Hepatocyte (in vitro differentiated cells): ENCODE measurements at places on chromosomes 11 and 22. TPM values are rescaled to one million over a fixed set of nuclear protein-coding genes. Genes with fewer than 3 reads are reported as not detected.

DNA sequence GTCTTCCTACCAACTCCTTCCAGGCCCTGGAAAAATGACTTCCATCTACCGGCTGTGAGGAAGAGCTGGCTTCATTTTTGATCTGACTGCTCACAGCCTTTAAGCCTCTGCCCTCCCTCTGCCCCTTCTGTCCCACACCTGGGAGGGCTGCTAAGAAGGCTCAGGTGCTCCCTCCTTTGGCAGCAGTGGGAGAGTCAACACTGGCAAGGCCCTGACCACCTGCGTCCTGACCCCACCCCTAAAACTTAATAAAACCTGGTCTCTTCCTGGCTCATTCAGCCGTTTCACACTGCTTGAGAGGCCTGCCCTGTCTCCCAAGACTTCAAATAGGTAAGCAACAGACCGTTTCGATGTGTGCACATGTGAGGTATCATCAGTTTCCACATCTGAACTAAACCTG, 52.1 kb upstream of the NFRKB start:
- H3K4me3 ChIP-seq, result no peak overlapping the region
- DNase-seq, result no peak
- no peak overlapping the region for H3K27ac ChIP-seq
- H3K4me1 ChIP-seq, result peaks cover 25% of the 10 kb centered on the region
- no peaks in the 10 kb centered on the region for H3K27me3 ChIP-seq

- peaks cover 13% of the 10 kb centered on the region for H3K4me1 ChIP-seq
- no peaks in the 10 kb centered on the region for H3K27me3 ChIP-seq
- no peak overlapping the region for H3K27ac ChIP-seq
- DNase-seq, result no peak
- H3K36me3 ChIP-seq, result no peaks in the 10 kb centered on the region
- H3K4me3 ChIP-seq, result no peak overlapping the region
These were observed 60.1 kb downstream of the SCN3B start for GRCh38 chr11:123594188-123594901.

- no peaks in the 10 kb centered on the region for H3K27me3 ChIP-seq
- DNase-seq, result peak; percentile 62
- peak overlapping the region; percentile 59 for H3K27ac ChIP-seq
- no peak overlapping the region for H3K4me3 ChIP-seq
These were observed 331.1 kb upstream of the B3GAT1 start for GRCh38 chr11:134742956-134743819.

GRCh38 chr11:64620381-64620971, 29.5 kb downstream of the SLC22A12 start:
- no peak overlapping the region for H3K4me3 ChIP-seq
- peak; percentile 80 for DNase-seq
- no peaks in the 10 kb centered on the region for H3K36me3 ChIP-seq

- no peaks in the 10 kb centered on the region for H3K36me3 ChIP-seq
- DNase-seq, result no peak
- H3K27ac ChIP-seq, result peak overlapping the region; percentile 88
- no peaks in the 10 kb centered on the region for H3K27me3 ChIP-seq
- peaks cover 19% of the 10 kb centered on the region for H3K4me1 ChIP-seq
These were observed 34.0 kb downstream of the KCNQ1OT1 start for GRCh38 chr11:2665526-2666400.

DNA sequence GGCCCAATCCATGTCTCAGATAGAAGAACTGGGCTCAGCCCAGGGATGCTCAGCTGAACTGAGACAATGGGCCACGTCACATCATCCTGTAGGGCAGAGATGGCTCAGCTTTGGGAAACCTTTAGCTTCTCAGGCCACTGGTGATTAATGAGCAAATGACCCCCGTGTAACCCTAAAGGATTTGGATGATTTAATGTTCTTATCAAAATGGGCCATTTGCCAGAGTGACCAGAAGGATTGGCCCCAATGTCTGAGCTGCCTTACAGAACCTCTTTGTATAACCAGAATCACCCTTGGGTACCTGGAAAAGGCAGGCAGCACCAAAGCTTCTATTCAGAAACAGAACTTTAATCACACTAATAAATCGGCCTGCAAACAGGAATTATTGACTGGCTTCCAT, 73.7 kb downstream of the ABTB2 start:
- no peak for DNase-seq
- H3K27ac ChIP-seq, result no peak overlapping the region
- no peak overlapping the region for H3K4me3 ChIP-seq
- H3K36me3 ChIP-seq, result no peaks in the 10 kb centered on the region
- H3K27me3 ChIP-seq, result no peaks in the 10 kb centered on the region

DNA sequence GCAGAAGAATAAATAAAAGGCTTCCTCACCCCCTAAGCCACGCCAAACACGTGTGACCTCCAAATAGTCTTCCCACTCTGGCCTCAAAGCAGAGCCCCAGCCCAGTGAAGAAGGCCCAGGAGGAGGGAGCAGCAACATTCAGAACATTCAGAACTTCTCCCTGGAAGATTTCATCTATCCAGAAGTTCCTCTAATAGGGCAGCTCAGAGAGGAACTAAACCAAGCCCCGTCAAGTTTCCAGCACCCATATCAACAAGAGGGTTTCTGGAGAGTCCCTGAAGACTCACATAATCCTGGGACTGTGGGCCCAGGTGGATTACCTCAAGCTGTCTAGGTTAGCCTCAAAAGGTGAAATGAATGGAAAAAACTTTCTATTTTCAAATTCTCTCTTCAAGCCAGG, 39.4 kb downstream of the PC start:
- no peak overlapping the region for H3K4me3 ChIP-seq
- DNase-seq, result no peak
- H3K36me3 ChIP-seq, result no peaks in the 10 kb centered on the region
- H3K27me3 ChIP-seq, result no peaks in the 10 kb centered on the region
- H3K27ac ChIP-seq, result no peak overlapping the region
- no peaks in the 10 kb centered on the region for H3K4me1 ChIP-seq

DNA sequence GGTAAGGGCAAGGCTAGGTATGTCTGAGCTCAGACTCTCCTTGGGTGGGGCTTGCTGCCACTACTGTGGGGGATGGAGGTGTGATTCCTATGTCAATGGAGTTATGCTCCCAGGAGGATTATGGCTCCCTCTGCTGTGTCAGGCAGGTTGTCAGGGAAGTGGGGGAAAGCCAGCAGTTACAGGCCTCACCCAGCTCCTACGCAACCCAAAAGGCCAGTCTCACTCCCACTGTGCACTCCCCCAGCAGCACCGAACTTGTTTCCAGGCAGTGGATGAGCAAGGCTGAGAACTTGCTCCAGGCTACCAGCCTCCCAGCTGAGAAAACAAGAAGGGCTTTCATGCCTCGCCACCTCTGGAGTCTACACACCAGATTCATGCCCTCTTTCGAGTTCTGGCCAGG, 18.2 kb downstream of the C11orf91 start:
- no peak for DNase-seq
- peaks cover 13% of the 10 kb centered on the region for H3K27me3 ChIP-seq
- no peak overlapping the region for H3K4me3 ChIP-seq
- H3K36me3 ChIP-seq, result no peaks in the 10 kb centered on the region
- no peaks in the 10 kb centered on the region for H3K4me1 ChIP-seq

TMPRSS5 gene
- total RNA-seq, result 0.20 TPM in 1 of 2 replicates, not detected in the other

SYCE3 gene
- not detected in 2 replicates for total RNA-seq

NLRP10 gene
- 1.1 TPM in 1 of 2 replicates, not detected in the other for total RNA-seq

RNF215 gene
- 12.6 and 18.1 TPM in 2 replicates for total RNA-seq
